ENCODE measurements at places on chromosomes 5 and 9.

- DNase-seq: no peak
Observed at GRCh38 chr5:92662741-92663140, 918.3 kb downstream of the NR2F1-AS1 start.

GRCh38 chr5:172760959-172761358, 10.0 kb downstream of the DUSP1 start:
- no peak for DNase-seq

- DNase-seq: no peak
Observed at GRCh38 chr9:125262294-125262991, 817 bp downstream of the GAPVD1 start.

DNA sequence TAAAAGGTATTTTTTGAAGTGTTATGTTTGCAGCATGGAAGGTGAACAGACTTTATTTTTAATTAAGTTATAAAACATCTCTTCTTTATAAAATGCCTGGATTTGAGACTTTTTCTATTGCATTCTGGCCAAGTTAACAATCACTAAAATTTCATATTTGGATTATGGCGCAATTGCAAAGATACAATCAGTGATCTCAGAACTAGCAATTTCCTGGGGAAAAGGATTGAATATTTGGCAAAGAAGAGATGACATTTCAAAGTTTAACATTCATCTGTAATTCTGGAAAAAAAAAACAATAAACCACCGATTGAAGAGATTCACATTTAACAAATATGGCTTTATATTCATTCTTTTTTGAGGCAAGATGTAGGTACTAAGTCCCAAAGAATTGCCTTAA, 378.0 kb downstream of the LRRC70 start:
- DNase-seq: no peak

- no peak for DNase-seq
Observed at GRCh38 chr5:146539973-146540372, 24.0 kb upstream of the GPR151 start.

- no peak for DNase-seq
Observed at GRCh38 chr5:5156471-5157082, 16.4 kb downstream of the ADAMTS16 start.

GRCh38 chr5:5140479-5141338, 579 bp downstream of the ADAMTS16 start:
- DNase-seq: no peak

DNA sequence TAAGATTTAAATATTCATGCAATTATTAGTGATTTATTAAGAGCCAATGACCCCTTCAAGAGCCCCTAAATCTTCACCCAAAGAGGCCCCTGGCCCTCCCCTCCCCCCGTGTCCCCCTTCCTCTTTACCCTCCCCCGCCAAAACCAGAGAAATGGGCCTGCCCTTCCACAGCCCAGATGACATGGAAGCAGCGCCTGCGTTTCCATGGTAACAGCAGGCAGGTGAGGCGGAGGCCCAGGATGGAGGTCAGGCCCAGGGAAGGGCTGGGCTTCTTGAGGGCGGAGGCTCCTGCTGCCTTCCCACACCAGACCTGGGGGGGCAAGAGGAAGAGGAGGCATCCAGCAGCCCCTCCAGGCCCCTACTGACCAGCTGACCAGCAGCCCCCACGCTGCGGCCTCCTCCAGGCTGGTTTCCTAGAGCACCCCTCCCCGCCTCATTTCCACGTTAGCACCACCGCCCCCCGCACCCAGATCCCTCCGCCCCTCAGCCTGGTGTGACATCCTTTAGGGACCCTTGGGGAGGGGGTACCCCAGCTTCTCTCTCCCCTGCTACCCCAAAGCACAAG, 37.4 kb downstream of the UNC5A start:
- no peak for DNase-seq

DNA sequence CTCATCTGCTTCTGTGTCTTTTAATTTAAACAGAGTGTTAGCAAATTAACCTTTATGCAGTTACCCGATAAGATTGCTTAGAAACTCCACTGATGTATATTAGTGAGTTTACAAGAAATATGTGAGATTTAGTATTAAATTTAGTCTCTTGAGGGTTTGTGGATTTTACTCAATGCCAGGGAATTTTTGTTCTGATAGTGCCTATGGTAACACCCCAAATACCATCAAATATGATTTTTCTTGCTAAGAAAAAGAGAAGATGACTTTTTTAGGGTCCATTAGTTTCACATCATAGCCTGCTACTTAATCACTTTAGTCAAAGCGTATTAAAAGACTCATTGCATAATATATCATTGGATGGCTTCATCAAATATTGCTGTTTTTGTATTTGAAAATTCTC, 224.9 kb downstream of the PCSK5 start:
- DNase-seq: no peak

DNA sequence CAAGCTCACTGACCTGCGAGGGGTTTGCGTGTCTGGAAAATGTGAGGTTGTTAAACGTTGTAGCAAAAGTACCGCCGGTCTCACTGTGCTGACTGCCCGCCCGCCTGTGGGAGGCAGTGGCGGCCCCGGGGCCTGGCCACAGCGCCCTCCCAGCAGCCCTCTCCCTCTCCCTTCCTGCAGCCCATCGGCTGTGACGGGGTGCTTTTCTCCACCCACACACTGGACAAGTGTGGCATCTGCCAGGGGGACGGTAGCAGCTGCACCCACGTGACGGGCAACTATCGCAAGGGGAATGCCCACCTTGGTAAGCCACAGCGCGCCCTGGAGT, 6.2 kb downstream of the ADAMTSL2 start:
- DNase-seq: no peak

DNA sequence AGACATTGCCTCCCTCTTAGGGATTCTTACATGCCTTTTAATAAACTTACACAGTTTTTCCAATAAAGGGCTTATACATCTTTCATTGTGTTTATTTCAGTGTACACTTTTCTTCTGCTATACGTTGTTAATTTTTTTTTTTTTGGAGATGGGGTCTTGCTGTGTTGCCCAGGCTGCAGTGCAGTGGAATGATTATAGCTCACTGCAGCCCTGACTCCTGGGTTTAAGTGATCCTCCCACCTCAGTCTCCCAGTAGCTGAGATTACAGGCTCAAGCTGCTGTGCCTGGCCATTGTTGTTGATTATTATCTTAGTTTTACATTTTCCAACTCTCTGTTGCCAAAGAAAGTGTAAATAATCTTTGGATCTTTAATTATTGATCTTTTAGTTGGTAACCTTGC, 89.8 kb downstream of the GTF3C4 start:
- DNase-seq: no peak

DNA sequence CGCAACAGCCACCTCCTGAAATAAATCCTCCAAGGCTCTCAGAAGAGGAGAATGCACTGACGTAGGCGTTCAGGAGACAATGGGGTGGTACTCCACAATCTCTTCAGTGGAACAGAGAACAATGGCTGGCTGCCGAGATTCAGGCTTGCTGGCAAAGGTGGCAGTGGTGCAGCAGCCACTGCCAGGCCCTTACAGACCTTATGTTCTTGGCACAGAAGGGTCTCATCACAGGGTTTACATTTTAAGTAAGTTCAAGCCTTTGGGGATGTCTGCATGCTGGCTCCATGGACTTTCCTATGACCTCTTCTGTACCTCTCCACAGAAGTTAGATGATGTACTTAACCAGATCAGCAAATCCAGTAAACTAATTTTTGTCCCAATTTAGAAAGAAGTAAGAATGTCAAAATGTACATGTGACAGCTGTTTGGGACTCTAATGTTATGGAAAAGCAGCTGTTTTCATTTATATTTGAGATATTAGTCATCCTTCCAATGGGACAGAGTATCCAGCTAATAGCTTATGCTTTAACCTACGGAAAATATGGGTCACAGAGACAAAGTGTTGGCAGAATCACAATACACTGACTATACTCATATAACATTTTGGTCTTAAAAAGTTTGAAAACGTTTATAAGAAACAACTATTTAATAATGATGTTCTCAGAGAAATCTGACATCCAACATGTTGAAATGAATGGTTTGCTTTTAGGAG, 180.9 kb downstream of the MAPKAP1 start:
- no peak for DNase-seq

GRCh38 chr9:119368681-119369581, at the start of gene BRINP1:
TSS of gene BRINP1 (minus strand) at chr9:119369435. CDS start at chr9:119313355, 56,080 bp downstream.
- DNase-seq: no peak
